ENCODE measurements at places on chromosomes 7 and 10. TPM values are rescaled to one million over a fixed set of nuclear protein-coding genes. Genes with fewer than 3 reads are reported as not detected.

GRCh38 chr10:89159761-89160160 is 47.4 kb downstream of the CH25H start:
- no peak for DNase-seq

GRCh38 chr10:71984809-71985388 is 20.7 kb downstream of the CHST3 start:
- no peak for DNase-seq

The SFRP5 gene
- total RNA-seq, result not detected

DNA sequence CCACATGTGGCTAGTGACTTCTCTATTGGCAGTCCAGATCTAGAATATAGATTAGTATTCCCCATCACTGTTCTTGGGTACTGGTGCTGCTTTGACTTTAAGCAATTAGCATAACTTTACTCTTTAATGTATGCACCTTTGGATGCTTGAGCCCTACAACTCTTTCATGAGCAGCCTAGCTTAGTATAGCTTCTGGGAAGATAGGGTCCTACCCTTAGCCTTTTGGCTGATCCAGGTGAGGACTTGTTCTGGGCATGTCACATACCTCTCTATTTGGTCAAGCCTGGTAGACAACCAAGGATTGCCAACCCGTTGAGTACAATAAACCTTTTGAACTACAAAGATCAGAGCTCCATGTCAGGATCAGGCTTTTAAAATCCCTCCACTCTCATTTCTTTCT is 17.7 kb downstream of the PCGF5 start:
- DNase-seq, result no peak

- DNase-seq, result no peak
These were observed 672.2 kb downstream of the SDK1 start for GRCh38 chr7:3973264-3973663.

DNA sequence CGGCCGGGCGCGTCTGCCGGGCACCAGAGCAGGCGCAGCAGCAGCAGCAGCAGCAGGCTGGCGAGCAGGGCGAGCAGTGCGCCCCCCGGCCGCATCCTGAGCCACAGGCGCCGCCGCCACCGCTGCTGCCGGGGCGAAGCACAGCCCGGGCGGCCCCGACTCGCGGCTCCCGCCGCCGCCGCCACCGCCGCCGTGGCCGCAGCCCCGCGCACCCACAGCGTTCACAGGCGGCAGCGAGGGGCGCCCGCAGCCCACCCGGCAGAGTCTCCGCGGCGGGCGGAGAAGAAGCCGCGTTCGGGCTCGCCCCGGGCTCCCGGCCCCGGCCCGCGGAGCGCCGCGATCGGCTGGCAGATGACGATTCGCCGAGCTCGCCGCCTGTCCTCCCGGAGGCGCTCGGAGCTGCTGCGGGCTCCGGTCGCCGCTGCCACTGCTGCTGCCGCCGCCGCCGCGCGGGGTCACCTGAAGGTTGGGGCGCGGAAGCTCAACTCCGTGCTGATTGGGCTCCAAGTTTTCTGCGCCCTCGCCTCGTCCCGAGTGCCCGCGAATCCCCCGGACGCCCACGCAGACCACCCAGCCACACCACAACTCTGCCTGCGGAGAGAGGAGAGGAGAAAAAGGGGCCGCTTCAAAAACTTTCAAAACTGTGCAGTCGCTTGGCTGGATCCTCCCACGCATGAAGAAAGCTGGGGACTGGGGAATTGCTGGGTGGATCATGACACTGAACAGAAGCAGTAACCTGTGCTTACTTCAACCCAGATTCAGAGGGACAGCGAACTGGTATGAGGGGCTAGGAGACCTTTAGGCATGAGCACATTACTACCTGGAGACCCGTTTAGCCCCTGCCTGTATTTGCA is at the start of gene ST8SIA6:
Gene ST8SIA6 (minus strand): TSS at position 435 of the 854 bp plus-strand sequence. CDS start 340 bp downstream, at position 95.
- DNase-seq, result peak; percentile 47

DNA sequence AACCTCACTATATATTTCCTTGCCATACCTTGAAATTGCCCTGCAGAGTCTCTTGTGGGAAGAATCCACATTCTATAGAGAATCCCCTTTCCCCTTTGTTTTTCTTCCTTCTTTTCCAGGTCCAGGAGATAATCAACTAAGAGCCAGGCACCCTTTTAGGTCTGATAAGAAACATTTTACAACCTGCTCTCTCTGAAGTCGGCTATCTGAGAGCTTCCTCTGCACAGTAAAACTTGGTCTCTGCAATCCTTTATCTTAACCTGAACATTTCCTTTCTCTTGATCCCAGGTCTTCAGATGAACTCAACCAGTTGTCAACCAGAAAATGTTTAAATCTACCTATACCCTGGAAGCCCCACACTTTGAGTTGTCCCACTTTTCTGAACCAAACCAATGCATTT is 19.5 kb upstream of the PTER start:
- no peak for DNase-seq

DNA sequence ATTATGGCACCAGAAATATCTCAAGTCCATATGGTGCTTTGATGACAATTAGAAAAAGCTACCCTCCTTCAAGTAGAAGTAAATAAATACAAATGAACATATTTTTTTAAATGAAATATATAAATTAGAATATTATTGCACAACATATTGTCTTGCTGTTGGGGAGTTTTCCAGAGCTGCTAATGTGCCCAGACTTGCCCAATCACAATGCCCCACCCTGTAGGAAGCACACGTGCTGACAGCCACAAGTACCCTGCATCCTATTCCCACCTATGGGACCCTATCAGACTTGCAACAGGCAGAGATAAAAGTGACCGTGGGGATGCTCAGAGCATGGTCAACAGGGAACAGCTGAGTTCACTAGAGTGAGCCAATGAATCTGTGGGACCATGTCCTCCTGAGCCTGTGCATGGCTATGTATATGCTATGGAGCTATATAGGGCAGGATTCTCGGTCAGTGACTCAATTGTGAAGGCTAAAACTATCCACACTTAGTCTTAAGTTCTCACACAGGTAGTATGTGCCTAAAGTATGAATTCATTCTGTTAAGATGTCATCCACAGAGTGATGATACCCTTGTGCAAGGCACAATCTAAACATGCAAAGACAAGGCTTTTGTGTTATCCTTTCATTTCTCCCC is 336.0 kb downstream of the HGF start:
- no peak for DNase-seq

- DNase-seq, result peak; percentile 90
These were observed 138.9 kb downstream of the JAZF1 start for GRCh38 chr7:28041508-28042314.

- no peak for DNase-seq
These were observed 56.8 kb upstream of the DDC start for GRCh38 chr7:50621973-50622490.

GRCh38 chr10:74875966-74876365 is 49.6 kb downstream of the KAT6B start:
- peak; percentile 31 for DNase-seq

All from IMR-90 (cell line).